Metanephros (tissue), 2 donors: ENCODE measurements at places on chromosomes 12 and 14. TPM values are rescaled to one million over a fixed set of nuclear protein-coding genes. Genes with fewer than 3 reads are reported as not detected.

STYX gene
- 15.8 TPM for total RNA-seq

NUP107 gene
- 47.2 TPM for total RNA-seq

PPM1H gene
- total RNA-seq: 23.3 TPM

LAG3 gene
- total RNA-seq: 0.47 TPM

HSPA2 gene
- total RNA-seq: 47.2 TPM

RNASE3 gene
- total RNA-seq: 3.3 TPM

GSC gene
- total RNA-seq: 1.7 TPM

KRT72 gene
- not detected for total RNA-seq

ESYT1 gene
- total RNA-seq: 105 TPM

GNG2 gene
- 53.6 TPM for total RNA-seq

YY1 gene
- total RNA-seq: 51.4 TPM

PITPNM2 gene
- 12.5 TPM for total RNA-seq

SDSL gene
- 8.3 TPM for total RNA-seq

DEGS2 gene
- 11.5 TPM for total RNA-seq

ANG gene
- 5.1 TPM for total RNA-seq

BATF gene
- total RNA-seq: 1.8 TPM

FAM90A1 gene
- 0.18 TPM for total RNA-seq

SCFD1 gene
- 157 TPM for total RNA-seq

REM2 gene
- total RNA-seq: 0.41 TPM

MANSC4 gene
- 0.29 TPM for total RNA-seq

SELPLG gene
- total RNA-seq: 4.8 TPM

SLC6A15 gene
- 0.58 TPM for total RNA-seq

LBHD2 gene
- total RNA-seq: not detected

EGLN3 gene
- 37.1 TPM for total RNA-seq

NOVA1 gene
- total RNA-seq: 14.6 TPM

RNF212B gene
- 0.18 TPM for total RNA-seq

HHIPL1 gene
- total RNA-seq: 3.4 TPM

PGAM5 gene
- 28.4 TPM for total RNA-seq

KLHL42 gene
- total RNA-seq: 43.3 TPM

POTEG gene
- not detected for total RNA-seq

KRT73 gene
- total RNA-seq: not detected

TSPAN8 gene
- 23.5 TPM for total RNA-seq

HOXC9 gene
- 21.5 TPM for total RNA-seq

GLIPR1L2 gene
- 3.4 TPM for total RNA-seq

OTUB2 gene
- total RNA-seq: 3.7 TPM

GPR84 gene
- total RNA-seq: 0.53 TPM

PIANP gene
- 2.0 TPM for total RNA-seq
